ENCODE measurements at places on chromosomes 16 and 17. TPM values are rescaled to one million over a fixed set of nuclear protein-coding genes. Genes with fewer than 3 reads are reported as not detected.

The BAIAP3 gene
- 0.63 TPM for total RNA-seq

The ANKRD40CL gene
- not detected for total RNA-seq

The KIF2B gene
- total RNA-seq = not detected

The MT1H gene
- not detected for total RNA-seq

The FSCN2 gene
- 0.69 TPM for total RNA-seq

The ZACN gene
- total RNA-seq = not detected

The NPIPB13 gene
- total RNA-seq = 3.8 TPM

The ANKRD40 gene
- total RNA-seq = 37.6 TPM

The OR3A3 gene
- total RNA-seq = not detected

The PTGES3L gene
- 6.8 TPM for total RNA-seq

The DBNDD1 gene
- 0.26 TPM for total RNA-seq

The PIRT gene
- total RNA-seq = 1.9 TPM

The PIK3R6 gene
- total RNA-seq = 0.95 TPM

The SBK1 gene
- 0.21 TPM for total RNA-seq

The SCNN1G gene
- total RNA-seq = 2.4 TPM

The ACSM5 gene
- 0.32 TPM for total RNA-seq

The NPIPA8 gene
- 0.26 TPM for total RNA-seq

The VAT1L gene
- total RNA-seq = 33.2 TPM

The ATP2C2 gene
- total RNA-seq = 5.0 TPM

The ERBB2 gene
- total RNA-seq = 60.5 TPM

The PABPN1L gene
- total RNA-seq = not detected

The MSLN gene
- 0.74 TPM for total RNA-seq

The ABCC11 gene
- total RNA-seq = 0.11 TPM

The PLLP gene
- 2.5 TPM for total RNA-seq

The MYH11 gene
- total RNA-seq = 1,069 TPM

The MARVELD3 gene
- 2.1 TPM for total RNA-seq

The SOX8 gene
- 12.4 TPM for total RNA-seq

The PTX4 gene
- total RNA-seq = not detected

All from urinary bladder (tissue), 4 donors.